ENCODE measurements at places on chromosomes 6 and 20.

- DNase-seq = no peak
Measured at GRCh38 chr6:133756078-133756695, 132.7 kb upstream of the TCF21 start.

- DNase-seq = no peak
Measured at GRCh38 chr6:2959909-2960719, 11.3 kb downstream of the SERPINB6 start.

DNA sequence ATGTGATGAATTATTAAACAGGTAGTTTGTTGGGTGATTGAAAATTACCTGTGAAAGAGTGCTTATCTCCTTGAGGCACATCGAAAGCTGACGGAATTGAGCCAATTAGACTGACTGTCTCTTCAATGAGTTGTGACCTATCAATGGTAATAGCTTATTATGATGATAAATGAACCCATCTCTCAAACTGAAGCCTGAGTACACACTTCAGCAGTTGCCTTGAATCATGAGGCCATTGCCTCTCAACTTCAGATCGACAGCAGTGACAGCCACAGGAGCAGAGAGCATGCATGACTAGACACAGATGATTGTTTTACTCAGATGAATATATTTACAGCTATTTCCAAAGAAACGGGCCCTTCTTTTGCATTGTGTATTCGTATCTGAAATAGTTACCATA is 323.9 kb downstream of the LAMA2 start:
- no peak for DNase-seq

- no peak for DNase-seq
Measured at GRCh38 chr6:79810871-79811270, 136.5 kb downstream of the ELOVL4 start.

DNA sequence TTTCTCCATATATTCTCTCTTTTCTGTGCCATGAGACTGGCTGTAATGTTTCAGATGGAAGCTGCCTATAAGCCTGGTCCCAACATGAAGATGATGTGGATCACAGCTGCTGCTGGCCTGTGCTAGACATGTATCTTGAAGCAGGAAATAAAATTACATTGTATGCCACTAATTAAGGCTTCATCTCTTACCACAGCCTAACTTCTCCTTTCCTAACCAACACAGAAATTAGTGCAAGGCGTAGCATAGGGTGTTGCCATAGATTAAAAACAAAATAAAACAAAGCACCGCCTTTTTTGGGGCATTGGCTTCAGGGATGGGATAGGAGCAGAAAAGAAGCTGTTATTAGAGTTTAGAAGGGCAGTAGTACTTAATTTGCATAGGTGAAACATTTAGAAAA is 4.7 kb upstream of the SLC17A4 start:
- DNase-seq = no peak

DNA sequence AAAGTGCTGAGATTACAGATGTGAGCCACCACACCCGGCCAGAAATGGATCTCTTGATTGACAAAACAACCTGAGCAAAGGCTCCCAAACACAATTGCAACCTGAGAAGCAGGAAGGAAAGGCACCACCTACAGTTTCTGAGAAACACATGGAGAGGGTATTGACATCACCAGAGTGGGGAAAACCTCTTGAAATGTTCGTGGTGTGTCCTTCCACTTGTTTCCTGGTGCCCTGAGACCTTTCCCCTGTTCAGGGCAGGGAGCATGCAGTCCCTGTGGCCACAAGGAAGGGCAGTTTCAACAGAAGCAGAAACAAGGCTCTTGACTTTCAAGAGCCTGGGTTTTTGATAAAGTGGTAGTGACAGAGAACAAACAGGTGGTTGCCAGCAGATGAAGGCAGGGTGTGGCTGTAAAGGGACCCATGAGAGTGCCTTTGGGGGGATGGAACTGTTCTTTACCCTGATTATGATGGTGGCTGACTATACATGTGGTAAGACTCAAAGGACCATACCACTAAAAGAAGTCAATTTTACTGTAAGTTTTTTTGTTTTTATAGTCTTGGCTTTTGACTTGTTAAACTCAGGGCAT is 3.2 kb upstream of the BPIFA1 start:
- no peak for DNase-seq

DNA sequence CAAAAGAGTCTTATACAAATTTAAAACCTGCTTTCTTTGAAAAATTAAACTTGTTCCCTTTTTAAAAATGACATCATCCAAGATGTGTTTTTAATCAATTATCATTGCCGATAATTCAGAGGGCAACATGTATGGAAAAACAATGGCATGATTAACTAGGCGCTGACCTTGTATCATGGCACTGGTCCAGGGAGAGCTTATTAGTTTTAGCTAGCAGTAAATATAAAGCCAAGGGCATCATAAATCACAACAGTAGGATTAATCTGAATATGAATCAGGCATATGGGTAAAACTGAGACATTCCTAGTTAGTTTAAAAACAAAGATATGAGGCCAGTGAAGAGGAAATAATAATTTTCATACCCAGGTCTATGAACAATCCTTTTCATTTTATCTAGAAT is 374.0 kb downstream of the HDGFL1 start:
- no peak for DNase-seq

- no peak for DNase-seq
Measured at GRCh38 chr6:106643061-106643460, 13.7 kb downstream of the QRSL1 start.

DNA sequence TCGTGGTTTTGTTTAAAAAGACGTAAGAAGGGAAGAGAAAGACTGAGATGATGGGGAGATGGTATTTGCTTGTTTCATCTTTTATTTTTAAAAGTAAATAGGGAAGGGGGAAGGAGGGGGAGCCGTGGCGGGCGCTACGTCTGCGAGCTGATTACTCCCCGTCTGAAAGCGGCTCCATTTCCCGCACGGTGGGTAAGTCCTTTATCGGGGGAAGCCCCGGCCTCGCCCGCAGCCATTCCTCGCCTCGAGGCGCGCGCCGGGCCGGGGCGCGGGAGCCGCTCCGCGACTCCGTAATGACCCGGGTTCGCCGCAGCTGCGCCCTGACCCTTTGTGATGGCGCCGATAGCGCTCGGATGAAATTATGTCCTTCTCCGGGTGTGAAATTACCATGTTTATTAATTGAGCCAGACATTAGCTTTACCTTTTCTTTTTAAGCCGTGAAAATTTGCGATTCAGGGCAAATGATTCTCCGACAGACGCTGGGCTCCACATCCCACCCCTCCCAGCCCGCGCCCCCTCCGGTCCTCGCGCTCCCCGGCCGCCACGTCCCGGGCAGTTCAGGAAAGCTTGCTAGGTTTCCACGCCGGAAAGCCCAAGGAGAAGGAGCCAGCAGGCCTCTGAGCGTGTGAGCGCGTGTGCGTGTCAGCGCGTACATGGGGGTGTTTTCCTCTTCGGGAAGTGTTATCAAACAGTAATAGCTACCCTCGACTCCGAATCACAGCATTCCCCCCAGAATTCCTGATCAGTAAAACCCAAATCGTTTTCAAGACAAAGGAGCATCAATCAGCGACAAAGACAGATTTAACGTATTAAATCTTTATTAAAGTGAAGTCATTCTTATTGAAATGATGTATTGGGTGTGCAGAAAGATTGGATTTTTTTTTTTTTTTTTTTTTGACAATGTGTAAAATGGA is 30.0 kb downstream of the TFAP2A start:
- DNase-seq = no peak

- DNase-seq = no peak
Measured at GRCh38 chr6:125253881-125254280, 47.9 kb downstream of the HDDC2 start.

DNA sequence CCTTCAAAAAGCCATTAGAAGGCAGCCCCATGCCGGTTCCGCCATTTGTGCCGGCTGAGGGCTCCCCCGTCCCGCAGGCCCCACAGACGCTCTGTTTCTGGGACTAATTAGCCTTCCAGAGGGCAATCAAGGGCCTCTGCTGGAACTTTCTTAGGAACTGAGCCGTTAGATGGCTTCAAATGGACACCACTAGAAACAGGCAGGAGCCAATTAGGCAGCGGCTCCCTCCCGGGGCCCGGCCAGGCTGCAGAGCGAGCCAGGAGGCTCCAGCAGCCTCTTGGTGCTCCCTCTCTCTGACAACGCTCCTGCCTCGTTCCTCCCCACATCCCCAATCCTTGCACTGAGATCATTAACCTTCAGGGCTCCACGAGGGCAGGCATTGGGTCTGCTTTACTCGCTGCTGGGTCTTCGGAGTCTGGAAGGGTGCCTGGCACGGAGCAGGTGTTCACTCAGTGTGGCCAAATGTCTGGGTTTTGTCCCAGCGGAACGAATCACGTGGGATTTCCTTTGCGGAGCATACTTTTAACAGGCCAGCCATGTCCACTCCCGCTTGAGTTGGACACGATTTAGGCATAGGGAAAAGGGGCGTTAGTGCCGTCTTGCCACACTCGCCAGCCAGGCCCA is 98.3 kb downstream of the TMEM242 start:
- DNase-seq = no peak

- no peak for DNase-seq
Measured at GRCh38 chr6:21665110-21665391, 71.5 kb downstream of the SOX4 start.

GRCh38 chr6:132749111-132749510 is 8.6 kb downstream of the VNN2 start:
- no peak for DNase-seq

- DNase-seq = no peak
Measured at GRCh38 chr6:89258912-89259311, 41.8 kb upstream of the GABRR1 start.

DNA sequence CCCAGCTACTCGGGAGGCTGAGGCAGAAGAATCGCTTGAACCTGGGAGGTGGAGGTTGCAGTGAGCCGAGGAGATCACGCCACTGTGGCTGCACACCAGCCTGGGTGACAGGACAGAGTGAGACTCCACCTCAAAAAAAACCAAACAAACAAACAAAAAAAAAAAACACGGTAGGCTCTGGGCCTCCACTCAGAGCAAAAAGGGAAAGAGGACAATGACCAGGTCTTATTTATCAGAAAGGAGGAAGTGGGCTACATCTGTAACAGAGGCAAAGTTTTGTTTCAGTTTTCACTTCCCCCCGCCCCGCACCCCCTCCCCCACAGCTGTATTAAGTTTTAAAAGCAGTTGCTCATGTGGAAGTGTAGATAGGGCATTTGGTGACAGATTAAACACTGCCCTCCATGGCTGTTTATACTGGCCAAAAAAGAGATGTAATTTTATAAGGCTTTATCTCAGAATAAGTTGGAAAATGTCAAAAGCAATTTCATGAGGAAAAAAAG is 114.6 kb downstream of the RCAN2 start:
- no peak for DNase-seq

DNA sequence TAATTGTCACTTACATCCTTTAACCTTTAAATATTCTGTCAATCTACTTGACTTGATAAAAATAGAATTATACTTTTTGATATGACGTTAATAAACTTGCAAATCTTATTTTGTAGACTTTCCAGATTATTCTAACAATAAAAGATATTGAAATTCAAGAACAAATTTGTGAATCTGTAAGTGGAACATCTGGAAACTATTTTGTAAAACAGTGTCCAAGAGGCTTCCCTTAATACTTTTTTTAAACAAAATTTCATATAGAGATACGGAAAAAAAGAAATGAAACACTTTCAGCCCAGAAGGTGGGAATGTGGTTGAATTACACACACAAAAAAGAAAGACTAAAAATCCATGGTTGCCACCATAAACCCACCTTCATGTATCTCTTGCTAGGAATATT is 174.4 kb downstream of the COL19A1 start:
- no peak for DNase-seq

GRCh38 chr6:56708810-56709597 is 66.3 kb upstream of the DST start:
- DNase-seq = no peak

- DNase-seq = no peak
Measured at GRCh38 chr20:12798286-12798685, 210.5 kb upstream of the SPTLC3 start.

DNA sequence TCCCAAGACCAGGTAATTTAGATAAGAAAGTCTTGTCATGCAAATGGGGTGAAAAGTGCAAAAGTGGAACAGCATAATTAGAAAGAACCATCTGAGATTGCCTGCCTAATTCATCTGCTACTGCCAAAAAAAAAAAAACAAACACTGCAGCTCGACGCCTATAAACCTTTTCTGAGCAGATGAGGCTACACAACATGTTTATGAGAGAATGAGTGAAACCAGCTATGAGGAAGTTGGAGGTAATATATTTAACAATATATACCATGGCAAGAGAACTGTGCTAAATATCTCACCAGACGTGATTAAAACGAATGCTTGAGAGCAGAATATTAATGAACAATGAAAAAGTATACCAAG is 50.0 kb downstream of the LAMA4 start:
- DNase-seq = no peak

- no peak for DNase-seq
Measured at GRCh38 chr20:61986762-61987321, 78.8 kb downstream of the TAF4 start.

DNA sequence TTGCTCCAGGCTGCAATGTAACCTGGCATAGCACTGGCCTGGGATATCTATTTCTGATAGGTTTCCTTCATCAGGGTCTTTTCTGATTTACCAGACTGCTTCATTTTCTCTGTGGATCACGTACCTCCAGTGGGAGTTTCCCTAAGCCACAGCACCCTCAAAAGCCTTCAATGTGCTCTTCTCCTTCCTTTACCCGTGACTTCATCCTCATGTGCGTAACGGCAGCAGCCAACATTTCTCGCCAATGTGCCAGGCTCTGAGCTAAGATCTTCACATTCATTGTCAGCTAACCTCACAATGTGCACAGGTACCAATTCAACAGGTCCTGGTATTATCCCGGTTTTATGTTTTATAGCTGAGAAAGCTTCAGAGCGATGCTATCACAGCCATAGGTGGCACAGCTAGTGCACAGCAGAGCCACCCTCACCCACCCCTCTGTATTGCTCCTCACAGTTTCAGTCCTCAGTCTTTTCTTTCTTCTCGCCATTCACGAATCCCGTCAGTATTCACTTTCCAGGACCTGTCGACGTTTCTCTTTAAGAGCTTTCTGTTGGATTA is 58.2 kb downstream of the TNFAIP3 start:
- no peak for DNase-seq

- DNase-seq = peak; percentile 76
Measured at GRCh38 chr6:13526727-13527670, 39.6 kb upstream of the GFOD1 start.

DNA sequence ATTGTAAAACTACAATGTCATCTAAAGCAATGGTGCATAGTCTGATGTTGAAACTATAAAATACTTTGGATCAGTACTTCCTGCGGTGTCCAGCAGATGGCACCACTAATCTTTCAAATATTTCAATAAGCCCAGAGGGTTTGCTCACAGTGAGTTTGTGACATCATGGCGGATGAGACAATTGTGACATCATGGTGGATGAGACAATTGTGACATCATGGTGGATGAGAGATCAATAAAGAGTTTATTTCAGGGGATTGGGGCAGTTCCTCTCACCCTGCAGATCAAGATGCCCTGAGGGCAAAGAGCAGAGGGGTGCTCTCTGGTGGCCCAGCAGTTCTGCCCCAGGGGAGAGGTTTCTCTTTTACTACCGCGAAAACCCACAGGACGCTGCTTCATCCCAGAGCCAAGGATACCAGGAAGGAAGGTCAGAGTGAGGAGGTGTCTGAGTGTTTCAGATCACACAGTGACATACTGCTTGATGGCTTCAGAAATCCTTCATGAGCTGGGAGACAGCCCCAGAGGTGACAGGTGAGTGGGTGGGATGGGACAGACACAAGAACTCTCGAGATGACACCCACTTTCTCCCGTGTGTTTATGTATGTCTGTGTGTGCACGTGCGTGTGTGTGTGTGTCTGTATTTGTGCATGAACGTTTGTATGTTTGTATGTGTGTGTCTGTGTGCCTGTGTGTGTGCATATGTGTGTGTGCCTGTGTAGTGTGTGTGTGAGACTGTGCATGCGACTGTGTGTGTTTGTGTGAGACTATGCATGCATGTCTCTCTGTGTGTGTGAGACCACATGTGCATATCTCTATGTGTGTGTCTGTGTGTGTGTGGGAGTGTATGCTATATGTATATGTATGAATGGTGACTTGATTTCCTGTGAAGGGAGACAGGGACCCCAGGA is 7.3 kb upstream of the ULBP2 start:
- peak; percentile 73 for DNase-seq
